NCI-H1092 treated with DMSO at 0.1 percent for 48 hours (cell line): ENCODE measurements at places on chromosomes 16 and 17.

- no peak for DNase-seq
These were observed 2.7 kb downstream of the CBFA2T3 start for GRCh38 chr16:88974080-88974915.

DNA sequence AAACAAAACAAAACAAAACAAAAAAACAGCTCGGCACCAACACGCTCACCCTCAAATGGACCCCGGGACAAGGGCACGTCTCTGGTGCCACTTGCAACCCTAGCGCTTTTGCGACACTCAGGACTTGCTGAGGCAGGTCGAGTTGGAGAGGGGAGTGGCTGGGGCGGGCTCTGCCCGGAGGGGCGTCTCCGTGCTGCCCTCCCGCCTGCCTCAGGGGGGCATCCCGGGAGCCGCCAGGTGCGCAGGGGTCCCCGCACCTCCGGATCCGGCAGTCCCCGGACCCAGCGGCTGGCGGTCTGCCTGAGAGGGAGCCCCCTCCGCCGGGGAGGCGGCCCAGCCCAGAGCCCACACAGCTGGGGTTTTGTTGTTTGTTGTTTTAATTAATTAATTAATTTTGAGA is at the start of gene SLC52A1:
SLC52A1 (minus strand) TSS at position 112 of the 400 bp plus-strand sequence. CDS start 820 bp downstream, outside the sequence.
- no peak for DNase-seq

DNA sequence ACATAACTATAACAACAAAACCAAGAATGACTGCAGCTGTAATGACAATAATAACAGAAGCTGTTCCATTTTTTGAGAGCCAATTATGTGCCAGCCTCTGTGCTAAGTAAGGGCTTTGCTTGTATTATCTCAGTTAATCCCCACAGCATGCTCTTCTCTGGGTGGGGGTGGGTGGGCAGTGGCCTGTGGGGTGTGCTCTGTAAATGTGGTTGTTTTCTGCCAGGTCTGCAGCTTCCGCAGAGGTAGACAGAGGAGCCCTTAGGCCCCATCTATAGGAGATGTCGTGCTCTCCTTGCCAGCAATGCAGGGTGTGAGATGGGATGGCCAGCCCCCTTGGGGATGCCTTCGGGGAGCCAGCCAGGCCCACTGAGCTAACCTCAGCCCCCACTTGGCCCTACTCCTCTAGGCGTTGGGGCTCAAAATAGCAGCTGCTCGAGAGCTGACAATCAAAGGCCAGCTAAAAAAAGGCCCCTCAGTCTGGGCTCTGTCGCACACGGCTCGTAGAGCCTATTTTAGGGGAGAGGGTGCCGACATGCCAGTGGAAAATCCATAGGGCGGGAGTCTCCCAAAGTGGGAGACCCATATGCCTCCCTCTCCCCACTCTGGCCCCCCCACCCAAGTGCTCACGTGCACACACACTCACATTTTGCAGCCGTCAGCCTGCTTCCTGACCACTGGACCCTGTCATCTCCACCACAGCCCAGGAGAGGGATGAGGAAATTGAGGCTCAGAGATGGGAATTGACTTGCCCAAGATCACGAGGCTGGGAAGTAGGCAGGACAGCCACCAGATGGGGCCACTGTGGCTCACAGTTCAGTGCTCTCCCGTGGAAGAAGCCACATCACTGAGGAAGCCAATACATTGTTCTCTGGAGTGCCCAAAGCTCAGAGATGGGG is 15.8 kb downstream of the CDH16 start:
- DNase-seq: no peak

DNA sequence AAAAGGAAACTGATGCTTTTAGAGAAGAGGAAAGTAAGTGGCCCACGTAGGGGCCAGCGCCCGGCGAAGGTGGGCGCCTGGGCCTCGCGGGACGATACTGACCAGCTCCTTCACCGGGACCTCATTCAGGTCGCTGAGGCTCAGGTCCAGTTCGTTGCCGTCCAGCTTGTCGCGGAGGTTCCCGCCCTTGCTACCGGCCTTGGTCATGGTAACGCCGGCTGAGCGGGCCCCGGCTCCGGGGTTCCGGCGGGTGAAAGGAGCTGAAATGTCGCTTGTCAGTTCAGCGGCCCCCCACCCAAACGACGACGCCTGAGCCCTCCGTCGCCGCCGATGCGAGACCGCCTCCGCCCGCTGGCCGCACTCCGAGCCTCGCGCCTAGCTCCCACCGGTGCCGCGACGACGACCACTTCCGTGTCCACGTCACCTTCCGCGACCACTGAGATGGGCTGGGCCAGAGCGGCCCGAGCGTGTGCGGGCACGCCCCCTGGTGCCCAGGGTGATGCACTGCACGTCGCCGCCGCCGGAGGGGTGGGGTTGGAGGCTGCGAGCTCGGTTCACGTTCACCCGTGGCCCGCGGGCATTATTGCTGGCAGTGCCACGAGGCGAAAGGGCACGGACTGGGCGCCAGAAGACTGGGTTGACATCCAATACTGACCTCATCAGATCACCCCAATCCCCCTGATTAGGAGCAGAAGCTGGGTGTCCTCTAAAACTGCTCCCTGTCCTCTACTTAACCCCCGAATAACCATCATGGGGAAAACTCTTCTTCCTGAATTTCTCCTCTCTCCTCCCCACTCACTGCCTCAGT is at the start of gene LRRC59:
LRRC59 (minus strand) TSS at position 413 of the 808 bp plus-strand sequence; CDS start at position 207, 206 bp downstream.
- peak; percentile 76 for DNase-seq

DNA sequence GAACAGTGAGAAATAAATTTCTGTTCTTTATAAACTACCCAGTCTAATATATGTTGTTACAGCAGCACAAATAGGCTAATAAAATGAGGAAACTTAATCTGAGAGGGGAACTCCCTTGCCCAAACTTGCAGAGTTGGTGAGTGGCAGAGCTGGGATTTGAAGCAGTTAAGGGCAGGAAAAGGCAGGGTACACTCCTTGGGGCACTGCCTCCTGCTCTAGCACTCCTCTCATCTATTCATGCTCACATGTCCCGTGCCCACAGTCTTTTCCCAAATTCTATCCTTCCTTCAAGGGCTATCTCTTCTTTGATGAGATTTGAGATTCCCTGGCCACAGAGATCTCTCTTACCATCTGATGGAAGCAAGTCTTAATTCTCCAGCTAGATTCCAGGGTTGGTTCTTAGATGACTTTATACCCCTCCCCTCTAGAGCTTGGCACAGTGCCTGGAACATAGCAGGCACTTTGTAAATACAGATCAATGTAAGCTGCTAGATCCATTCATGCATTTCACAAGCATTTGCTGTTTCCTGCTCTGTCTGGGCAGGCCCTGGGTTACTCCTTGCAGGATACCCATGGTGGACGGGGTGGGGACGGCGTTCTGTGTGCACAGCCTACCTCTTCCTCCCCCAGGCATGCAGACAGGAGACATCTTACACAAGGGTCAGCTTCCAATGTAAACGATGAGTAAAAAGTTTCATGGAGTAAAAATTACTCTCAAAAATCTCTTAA is 39.2 kb upstream of the ABCC12 start:
- peak; percentile 34 for DNase-seq

DNA sequence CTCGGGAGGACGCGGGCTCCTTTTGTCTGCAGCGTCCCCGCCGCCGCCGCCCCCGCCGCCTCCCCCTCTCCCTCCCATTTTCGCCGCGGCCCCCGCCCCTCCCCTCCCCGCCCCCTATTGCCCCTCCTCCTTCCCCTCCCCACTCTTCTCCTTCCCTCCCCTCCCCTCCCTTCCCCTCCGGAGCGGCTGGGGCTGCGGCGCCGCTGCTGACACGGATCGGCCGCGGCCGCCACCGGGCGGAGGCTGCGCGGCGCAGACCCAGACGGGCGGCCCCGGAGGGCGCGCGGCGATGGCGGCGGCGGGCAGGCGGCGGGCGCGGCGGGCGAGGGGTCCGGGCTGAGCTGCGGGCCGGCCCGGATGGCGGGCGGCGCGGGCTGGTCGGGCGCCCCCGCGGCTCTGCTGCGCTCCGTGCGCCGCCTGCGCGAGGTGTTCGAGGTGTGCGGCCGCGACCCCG is at the start of gene RAB11FIP4:
RAB11FIP4 (plus strand) TSS at position 180 of the 454 bp plus-strand sequence; CDS start at position 358, 178 bp downstream.
- peak; percentile 38 for DNase-seq

DNA sequence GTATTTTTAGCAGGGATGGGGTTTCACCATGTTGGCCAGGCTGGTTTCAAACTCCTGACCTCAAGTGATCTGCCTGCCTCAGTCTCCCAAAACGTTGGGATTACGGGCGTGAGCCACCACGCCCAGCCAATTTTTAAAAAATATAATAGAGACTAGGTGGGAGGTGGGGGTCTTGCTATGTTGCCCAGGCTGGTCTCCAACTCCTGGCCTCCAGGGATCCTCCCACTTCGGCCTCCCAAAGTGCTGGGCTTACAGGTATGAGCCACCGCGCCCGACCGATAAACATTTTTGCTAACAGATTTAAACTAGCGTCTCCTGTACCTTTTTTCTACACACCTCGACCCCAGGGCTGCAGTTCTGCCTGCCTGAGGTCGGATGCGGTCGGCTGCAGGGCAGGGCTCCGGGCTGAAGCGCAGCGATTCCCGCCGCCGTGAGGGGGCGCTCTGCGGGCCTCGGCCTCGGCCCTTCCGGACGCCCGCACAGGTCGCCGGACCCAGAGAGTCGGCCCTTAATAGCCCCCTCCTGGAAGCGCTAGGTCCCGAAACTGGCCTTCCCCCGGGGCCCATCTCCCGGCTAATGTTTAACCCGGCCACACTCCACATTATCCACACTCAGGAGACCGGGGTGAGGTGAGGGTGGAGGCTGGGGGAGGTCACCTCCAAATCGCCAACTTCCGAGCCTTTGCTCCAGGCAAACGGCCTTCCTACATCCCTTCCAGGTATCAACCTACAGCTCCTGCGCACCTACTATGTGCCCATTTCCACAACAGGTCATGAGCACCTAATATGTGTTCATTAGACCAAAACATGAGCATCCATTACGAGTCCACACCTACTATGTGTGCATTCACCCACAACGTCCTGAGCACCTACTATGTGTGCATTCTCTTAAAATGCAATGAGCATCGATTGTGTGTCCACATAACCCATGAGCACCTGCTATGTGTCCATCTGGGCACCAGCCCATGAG is 2.0 kb upstream of the GLIS2 start:
- no peak for DNase-seq

DNA sequence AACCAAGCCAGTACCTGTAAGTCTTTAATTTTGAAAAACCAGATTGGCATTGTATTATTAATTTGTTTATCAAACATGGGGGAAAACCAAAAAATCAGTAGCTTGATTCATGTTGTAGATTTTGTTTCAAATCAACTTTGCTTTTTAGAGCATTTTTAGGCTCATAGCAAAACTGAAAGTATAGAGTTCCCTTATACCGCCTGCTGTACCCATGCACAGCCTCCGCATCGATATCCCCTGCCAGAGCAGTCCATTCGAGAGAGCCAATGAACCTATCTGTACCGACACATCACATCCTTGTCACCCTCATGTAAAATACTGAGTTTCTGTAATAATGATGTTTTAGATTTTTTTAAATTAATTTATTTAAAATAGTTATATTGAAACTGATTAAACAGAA is 16.2 kb upstream of the MRC2 start:
- no peak for DNase-seq

GRCh38 chr16:89446136-89446974 is 44.0 kb downstream of the ANKRD11 start:
- DNase-seq: no peak

GRCh38 chr16:75271441-75272096 is 20.1 kb upstream of the BCAR1 start:
- no peak for DNase-seq
